Mucosa of gallbladder (tissue), 1 donor: ENCODE measurements at places on chromosomes 3 and 15. TPM values are rescaled to one million over a fixed set of nuclear protein-coding genes. Genes with fewer than 3 reads are reported as not detected.

The ARGFX gene
- not detected for total RNA-seq

The SKOR1 gene
- total RNA-seq = 0.43 TPM

DNA sequence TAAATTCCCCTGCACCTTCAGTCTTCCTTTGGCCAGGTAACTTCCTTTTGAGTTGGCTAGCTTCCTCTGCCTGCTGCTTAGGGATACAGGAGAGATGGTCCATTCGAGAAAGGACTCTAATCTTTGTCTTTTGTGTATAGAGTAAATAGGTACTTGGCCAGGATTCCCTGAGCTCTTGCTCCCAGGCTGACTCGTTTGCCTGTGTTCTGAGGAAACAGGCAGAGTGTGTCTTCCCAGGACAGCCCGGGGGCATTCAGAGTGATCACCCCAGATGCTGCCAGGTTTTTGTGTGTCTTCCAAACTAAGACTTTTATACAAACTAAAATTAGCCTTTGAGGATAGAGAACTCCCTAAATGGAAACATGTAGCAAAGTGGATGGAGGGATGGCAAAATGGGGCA, 39.5 kb downstream of the TMEM108 start:
- DNase-seq = no peak

The SLTM gene
- 67.1 TPM for total RNA-seq

The TMIE gene
- 0.29 TPM for total RNA-seq

The GDPGP1 gene
- 12.6 TPM for total RNA-seq

- DNase-seq = no peak
Observed at GRCh38 chr3:194998417-194998816, 272.5 kb downstream of the XXYLT1 start.

The GSK3B gene
- 44.7 TPM for total RNA-seq

The DALRD3 gene
- total RNA-seq = 37.1 TPM

The IMPG2 gene
- 0.29 TPM for total RNA-seq

DNA sequence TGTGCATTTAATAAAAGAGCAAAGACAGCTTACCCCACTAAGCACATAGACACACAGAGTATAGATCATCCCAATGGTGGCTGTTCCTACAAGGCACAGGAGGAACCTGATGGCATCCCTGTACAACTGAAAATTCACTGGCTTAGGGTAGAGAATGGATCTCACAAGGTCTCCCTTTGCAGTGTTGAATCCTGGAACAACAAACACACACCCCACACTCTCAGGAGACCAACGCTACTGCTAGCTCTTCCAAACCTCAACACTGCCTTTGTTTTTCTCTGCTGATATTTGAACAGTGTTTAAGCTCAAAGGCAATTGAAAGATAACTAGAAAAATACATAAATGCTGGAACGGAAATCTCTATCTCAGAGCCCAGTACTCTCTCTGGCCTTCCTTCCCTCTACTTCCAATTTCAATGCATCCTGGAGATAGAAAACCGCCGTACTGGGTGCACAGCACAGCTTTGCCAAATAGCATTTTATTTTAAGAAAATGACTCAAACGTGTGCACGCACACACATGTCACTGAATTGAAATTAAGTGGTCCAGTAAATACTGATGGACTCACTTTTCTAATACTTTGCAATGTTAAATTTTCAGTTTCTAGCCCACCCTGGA, 87.5 kb upstream of the ATP13A5 start:
- no peak for DNase-seq

The ADAMTSL3 gene
- total RNA-seq = 5.7 TPM

DNA sequence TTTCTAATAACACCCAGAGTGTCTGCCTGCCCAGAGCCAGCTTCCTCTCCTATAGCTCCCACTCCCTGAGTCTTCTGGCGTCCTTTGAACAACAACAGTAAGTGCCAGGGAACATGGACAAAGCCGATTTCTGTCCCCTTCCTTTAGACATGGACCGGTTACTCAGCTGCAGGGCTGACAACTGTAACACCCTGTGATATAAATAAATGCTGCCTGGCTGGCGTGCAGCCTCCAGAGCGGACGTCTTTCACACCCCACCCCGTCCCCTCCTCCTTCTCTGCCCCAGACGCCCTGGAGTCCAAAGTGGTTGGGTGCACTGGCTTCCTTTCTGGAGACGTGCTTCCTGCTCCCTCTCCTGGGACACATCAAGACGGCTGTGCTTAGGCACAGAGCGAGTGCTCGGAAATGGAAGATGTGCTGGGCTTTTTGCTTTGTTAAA, 281.9 kb upstream of the LRRFIP2 start:
- DNase-seq = peak; percentile 60

- no peak for DNase-seq
Observed at GRCh38 chr15:92018535-92019239, 165.2 kb downstream of the SLCO3A1 start.

GRCh38 chr3:64188810-64189560, 36.3 kb downstream of the PRICKLE2 start:
- DNase-seq = peak; percentile 69

The IGSF10 gene
- 13.6 TPM for total RNA-seq

GRCh38 chr15:98009971-98010370, 49.5 kb downstream of the ARRDC4 start:
- DNase-seq = no peak

The PLA2G4E gene
- 0.09 TPM for total RNA-seq

- DNase-seq = peak; percentile 25
Observed at GRCh38 chr15:68650901-68651709, 72.3 kb downstream of the CORO2B start.

The GOLGA6L9 gene
- 2.1 TPM for total RNA-seq

- no peak for DNase-seq
Observed at GRCh38 chr3:127597020-127597771, 1.0 kb upstream of the MCM2 start.

DNA sequence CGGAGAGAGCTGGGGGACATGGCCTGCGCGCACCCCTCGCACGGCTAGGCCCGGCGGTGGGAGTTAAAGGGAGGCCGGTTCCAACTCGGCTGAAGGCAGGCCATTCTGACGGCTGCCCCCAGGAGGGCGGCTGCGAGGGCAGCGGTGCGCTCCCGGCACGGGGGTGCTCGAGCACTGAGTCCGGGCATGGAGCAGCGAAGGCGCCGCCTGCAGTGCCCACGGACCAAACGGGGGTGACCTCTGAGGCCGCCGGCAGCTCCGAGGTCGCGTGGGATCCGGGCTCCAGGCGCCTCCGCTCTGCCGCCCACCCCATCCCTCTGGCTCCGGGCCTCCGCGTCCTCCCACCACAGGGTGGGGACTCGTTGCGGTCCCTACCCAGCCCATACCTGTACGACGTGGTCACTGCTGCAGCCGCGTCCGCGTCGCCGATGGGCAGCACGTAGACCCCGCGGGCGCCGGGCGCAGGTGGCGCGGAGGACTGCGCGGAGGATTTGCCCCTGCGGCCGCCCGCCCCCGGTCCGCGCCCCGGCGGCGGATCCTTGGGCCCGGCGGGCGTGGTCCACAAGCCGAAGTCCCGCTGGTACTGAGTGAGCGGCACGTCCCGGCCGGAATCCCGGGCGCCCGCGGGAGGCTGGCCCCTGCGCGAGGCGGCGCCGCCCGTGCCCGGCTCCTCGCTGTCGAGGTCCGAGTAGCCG, 469 bp downstream of the MAP6D1 start:
- DNase-seq = no peak

- DNase-seq = no peak
Observed at GRCh38 chr3:134567605-134568004, 81.7 kb downstream of the CEP63 start.

- no peak for DNase-seq
Observed at GRCh38 chr3:129587566-129588210, 18.8 kb downstream of the PLXND1 start.

- DNase-seq = no peak
Observed at GRCh38 chr3:14509796-14510100, 30.4 kb downstream of the GRIP2 start.

DNA sequence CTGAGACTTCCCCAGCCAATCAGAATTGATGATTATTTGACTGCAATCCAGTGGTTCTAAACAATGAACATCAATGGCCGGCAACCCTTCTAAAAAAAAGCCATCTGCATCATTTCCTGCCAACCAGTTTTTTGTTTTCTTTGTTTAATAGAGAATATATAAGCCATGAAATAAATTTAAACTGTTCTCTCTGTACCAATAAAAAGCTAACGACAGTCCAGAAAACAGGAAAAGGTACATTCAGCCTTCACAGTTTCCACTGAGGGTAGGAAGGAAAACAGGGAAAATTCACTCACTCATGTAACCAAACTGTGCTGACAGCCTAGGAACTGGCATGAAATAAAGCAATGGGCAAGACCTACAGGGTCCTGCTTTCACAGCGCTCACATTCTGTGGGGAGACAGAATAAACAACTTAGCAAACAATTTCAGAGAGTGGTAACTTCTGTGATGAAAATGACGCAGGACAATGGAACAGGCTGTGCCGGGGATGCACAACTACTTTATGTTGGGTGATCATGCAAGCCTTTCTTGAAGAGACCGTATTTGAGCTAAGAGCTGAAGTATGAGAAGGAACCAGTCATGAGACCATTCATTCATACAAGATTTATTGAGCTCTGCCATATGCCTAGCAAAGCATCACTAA, 630.1 kb downstream of the MAGI1 start:
- no peak for DNase-seq

The USF3 gene
- 18.6 TPM for total RNA-seq

DNA sequence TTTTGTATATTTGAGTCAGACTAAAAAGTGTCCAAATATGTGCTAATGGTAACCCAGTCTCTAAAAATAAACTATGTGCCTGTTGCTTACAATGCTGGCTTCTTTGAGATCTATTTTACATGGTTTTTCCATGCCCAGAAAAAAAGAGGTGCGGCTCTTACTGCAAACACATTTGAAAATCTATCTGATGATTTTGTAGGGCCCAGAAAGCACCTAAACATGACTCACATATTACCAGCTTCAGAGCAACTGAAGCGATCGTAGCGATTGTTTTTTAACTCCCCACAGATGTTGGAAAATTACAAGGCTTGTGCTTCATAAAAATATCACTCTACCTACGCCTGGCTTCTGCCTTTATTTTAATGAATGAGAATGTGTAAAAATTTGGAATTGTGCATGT, 53.5 kb downstream of the SUCNR1 start:
- DNase-seq = no peak

- no peak for DNase-seq
Observed at GRCh38 chr3:62622553-62623174, 249.3 kb upstream of the FEZF2 start.

DNA sequence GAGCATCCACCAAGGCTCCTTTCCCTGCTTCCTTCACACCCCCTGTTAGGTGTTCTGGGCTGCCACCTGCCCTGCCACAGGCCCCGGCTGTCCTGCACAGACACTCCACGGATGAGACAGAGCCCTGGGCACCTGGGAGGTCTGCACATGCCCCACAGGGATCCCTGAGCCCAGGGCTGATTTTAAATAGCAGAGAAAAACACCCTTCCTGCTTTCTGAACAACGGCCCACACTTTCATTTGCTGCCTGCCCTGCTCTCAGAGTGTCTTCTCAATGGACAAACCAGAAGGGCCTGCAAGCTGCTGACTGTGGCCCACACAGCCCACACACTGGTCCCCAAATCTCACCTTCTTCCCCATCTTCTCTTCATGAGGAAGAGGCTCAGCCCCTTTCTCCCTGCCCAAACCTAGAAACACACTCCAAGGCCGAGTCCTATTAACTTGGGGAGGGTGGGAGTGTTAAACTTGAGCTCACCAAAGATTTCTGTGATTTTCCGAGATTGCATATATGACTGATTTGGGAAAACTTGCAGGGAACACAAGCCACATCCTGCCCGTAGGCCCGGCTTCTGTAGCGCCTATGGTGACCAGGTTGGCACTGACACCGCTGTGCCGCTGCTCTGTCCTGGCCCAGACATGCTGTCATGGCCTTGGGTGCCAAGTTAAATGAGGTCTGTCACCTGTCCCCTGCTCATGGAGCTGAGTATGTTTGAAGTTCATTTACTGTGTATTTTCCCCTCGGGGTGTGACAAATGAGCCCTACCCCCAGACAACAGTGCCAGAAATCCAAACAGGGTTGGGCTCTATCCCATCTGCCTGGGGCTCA, 47.2 kb upstream of the KLF13 start:
- DNase-seq = peak; percentile 9

- no peak for DNase-seq
Observed at GRCh38 chr3:181966393-181966792, 254.7 kb downstream of the SOX2 start.

DNA sequence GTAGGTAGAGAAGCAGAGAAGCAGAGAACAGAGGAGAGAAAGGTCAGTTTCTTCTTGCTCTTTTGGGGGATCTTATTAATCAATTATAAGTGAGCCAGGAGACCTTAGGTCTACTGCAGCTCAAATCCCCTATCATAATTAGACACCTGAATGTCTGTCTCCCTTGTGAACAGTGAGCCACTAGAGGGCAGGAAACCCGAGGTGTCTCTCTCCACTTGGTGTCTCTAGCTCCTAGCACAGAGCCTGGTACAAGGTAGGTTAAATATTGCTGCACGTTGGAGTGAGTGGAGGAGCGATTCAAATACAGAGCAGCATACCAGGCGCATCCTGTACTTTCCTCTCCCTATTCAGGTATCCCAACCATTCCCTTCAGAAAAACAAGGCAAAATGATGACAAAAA, 2.0 kb upstream of the ST8SIA2 start:
- no peak for DNase-seq

DNA sequence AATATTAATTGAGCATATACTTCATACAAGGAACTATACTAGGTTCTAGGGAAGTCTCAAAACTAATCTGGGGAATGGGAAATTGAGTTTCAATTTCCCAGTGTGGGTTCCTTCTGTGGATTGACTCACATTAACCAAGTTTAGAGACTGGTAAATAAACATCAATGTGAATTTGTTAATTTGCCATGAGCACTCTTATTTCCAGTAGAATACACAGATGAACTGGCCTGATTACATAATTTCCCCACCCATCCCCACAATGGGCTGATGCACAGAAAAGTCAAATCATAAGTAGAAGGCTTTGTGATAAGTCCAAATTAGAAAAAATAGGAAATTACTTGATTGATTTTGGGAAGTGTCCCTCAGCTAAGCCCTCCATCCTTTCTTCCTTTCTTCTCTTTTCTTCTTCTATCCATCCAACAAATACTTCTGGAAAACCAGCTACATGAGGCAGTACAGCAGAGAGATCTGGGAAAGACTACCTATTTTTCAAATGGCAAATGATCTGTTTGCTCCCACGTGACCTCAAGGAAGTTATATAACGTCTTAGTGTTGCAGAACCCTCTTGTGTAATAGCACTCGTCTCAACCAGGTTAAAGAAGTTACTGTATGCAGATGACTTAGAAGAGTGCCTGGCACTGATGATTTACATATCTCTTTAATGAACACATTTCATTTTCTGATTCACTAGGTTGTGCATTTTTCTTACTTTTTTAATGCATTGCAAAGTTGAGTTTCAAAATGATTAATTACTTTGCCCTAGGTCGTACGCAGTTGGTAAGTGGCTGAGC, 312.3 kb downstream of the SV2B start:
- DNase-seq = no peak

GRCh38 chr3:173857154-173857553, 459.6 kb downstream of the NLGN1 start:
- DNase-seq = no peak

GRCh38 chr3:127728417-127729015, 55.8 kb downstream of the ABTB1 start:
- no peak for DNase-seq

DNA sequence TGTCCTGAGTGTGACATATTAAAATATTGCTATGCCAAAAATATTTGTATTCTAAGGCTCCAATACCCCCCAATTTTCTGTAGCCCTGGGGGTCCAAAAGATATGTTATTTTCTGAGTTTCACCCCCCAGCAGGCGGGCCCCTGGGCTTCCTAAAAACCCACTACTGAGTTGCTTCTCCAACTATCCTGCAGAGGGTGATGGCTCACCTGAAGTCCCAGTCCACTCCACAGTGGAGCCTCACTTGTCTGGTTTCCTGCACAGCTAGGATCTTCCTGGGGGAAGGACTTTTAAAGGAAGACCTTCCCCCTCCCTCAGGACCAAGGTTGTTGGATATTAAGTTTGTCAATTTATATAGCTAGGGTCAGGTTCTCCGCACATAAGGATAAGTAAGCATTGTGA, 1181.4 kb downstream of the ROBO2 start:
- DNase-seq = no peak

The SPATA12 gene
- 0.43 TPM for total RNA-seq
